ENCODE measurements at places on chromosomes 1 and 21.

DNA sequence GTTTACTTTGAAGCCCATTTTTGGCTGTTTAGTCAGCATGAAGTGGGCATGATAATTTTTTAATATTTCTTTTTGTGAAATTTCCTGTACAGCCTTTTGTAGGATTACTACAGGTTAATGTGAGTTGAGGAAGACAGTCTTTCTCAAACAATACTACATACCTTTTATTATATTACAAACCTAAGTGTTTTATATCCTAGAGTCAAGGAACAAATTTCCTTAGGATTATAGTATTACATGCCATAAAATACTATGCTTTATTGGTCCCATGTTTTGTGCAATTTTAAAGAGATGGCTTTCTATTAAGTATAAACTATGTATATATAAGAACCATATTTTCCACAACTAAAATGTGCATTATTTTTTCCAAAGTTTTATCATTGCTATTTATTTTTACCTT, 9.2 kb upstream of the CHAF1B start:
- DNase-seq, result no peak

- DNase-seq, result no peak
Observed at GRCh38 chr1:165284454-165284853, 72.1 kb downstream of the LMX1A start.

DNA sequence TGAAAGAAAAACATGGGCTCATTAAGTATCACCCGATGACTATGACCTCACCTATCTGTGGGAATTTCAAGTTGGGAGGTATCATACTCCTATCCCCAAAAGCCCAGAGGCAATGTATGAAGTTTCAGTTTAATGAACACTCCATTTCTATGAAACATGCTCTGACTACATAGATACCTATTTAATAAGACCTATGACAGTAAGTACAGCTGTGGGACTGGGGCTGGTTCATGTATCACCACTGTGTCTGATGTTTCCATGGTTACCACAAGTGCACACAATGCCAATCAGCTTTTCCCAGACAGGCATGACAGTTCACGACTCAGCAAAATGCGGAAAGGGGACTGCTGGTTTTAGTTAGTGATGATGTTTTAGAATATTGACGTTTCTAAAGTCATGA, 167.7 kb downstream of the SIPA1L2 start:
- no peak for DNase-seq

DNA sequence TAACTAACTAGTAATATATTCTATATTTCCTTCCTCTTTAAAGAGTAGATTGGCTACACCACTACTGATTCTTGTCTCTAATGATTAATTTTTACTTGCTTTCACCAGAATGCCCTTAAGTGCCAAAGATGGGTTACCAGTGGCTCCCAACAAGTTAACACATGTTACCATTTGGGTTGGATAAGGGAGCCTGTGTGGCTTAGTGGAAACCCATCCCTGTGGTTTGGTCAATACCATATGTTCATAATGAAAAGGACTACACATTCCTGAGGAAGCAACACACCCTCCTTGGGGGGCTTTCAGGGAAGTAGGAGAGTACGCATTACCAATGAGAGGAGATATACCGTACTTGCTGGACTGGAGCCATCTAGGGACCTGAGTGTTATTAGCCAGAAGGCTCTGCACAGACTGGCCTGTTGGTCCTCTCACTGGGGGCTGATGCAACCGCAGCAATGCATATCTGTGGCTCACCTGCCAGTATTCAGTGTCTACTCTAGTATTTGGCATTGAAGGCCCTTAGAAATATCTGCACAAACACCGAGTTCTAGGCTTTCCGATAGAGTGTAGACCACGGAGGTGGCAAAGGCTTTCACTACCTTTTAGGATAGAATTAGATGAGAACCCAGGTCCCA, 29.3 kb upstream of the PLXNA2 start:
- no peak for DNase-seq

All from T-helper 9 cell (primary cell).